Stimulated activated CD4-positive, alpha-beta T cell treated with anti-CD3 and anti-CD28 coated beads, Interleukin-1b, Interleukin-23, amount 100 ng/mL, for 4 hours (primary cell): ENCODE measurements at places on chromosomes 5 and 9.

DNA sequence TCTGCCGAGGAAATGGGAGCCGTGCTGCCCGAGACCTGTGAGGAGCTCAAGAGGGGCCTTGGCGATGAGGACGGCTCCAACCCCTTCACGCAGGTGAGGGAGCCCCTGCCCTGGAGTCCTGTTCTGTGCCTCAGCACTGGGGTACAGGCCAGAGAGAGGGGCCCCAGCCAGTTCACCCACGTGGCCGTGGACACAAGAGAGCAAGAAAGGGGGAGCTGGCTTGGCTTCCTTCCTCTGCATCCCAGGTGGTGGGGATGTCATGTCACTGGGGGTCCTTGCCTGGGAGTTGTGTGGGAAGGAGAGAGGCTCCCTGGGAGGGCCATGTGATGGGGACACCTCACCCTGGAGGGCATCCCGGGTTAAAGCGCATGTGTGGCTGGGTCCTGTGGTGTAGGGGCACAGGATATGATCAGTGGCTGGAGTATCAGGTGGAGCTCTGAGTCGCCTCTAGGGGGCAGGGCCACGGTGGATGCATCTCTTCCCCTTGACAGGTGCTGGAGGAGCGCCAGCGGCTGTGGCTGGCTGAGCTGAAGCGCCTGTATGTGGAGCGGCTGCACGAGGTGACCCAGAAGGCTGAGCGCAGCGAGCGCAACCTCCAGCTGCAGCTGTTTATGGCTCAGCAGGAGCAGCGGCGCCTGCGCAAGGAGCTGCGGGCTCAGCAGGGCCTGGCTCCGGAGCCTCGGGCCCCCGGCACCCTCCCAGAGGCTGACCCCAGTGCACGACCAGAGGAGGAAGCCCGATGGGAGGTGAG lies 7.5 kb downstream of the N4BP3 start:
- peak; percentile 65 for DNase-seq

- no peak for DNase-seq
Observed at GRCh38 chr5:101080462-101081240, 177.6 kb upstream of the ST8SIA4 start.

GRCh38 chr5:114361724-114362196 lies at the start of gene KCNN2:
KCNN2 (plus strand) TSS chr5:114362070; CDS start chr5:114362140, 70 bp downstream.
- no peak for DNase-seq

- DNase-seq, result no peak
Observed at GRCh38 chr5:41878643-41879478, 8.6 kb upstream of the OXCT1 start.

GRCh38 chr5:60356745-60357144 lies 343.2 kb downstream of the DEPDC1B start:
- DNase-seq, result no peak

- no peak for DNase-seq
Observed at GRCh38 chr9:135907006-135907430, 328 bp downstream of the CAMSAP1 start.

DNA sequence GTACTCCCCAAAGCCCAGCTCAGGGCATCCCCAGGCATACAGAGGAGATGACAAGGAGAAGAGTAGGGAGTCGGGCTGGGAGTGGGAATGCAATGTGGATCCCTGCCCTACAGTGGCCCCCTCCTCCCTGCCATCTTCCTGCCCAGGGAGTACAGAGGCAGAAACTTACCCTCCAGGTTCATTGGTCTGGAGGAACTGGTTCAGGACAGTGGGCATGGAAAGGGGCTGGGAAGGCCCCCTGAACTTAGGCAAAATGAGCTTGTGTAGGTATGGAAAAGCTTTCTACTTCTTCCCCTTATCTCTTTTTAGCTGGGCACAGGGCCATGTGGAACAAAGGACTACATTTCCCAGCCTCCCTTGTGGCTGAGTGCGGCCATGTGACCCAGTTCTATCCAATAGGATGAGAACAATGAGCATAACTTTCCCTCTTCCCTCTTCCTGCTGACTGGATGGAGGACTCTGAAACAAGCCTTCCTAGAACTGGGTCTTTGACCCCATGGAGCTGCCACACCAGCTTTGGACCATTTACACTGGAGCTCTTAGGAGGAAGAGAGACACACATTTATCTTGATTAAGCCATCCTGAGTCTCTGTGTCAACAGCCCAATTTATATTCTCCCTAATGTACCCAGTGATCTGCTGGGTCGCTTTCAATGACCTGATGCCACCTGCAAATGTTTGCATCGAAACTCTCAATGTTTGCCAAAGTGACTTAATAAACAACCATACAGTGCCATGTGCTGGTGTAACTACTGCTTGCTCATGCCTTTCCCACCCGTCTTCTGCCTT lies 25.0 kb upstream of the HMCN2 start:
- DNase-seq, result no peak

DNA sequence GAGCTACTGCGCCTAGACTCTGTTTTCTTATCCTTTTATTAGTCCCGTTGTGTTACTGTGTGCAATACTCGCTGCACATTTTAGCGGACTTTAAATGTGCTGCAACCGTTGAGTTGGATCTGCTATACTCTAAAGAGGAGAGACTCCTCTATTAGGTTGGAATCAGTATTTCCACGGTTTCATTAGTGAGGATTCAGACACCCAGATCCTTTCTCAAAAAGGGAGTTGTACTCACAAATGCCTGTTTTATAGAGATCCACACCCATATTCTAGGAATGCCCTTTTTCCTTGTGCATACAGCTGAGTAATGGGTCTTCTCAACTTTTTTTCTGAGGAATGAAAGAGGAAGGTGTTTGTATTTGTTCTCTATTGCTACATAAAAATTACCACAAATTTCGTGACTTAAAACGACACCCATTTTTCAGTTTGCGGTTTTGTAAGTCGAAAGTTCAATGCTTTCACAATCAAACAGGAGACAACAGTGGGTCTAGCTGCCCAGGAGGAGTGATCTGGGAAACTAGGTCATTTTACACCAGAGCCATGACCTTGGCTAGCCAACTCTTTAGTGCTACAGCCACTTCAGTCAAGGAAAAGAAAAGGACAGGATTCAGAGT lies 52.8 kb upstream of the SLC44A1 start:
- DNase-seq, result no peak

DNA sequence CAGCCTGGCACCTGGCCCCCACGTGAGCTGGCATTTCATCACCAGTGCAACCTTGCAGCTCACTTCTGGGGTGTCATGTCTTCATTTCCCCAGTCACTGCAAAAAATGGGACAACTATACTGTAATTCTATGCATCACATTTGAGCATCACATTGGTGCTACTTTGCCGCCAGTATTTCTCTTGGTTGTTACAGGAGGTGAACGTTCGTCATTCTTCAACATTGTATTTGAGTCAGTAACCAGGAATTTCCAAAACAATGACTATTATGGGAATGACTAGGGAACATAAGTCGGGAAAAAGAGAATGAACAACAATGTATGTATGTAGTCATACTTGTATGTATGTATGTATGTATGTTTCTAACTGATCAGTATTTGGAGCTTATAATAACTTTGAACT lies 1278.0 kb downstream of the EFNA5 start:
- DNase-seq, result no peak

DNA sequence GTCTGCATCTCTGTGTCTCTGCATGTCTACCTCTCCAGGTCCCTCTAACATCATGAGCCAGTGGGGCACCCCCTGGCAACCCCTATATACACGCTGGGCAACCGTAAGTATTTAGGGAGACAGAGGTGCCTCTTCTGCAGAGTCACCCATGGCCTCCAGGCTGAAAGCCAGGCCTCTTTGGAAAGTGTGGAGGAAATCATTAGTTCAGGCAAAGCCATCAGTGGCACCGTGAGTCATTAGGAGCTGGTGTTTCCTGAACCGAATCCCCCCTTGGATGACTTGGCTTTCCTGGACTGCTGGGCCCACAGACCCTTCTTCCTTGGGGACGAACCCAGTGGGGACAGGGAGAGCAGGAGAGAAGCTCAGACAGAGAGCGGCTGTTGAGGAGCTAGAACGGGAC lies 174.8 kb downstream of the OLFM1 start:
- no peak for DNase-seq

GRCh38 chr9:134671341-134672113 lies 29.9 kb downstream of the COL5A1 start:
- no peak for DNase-seq

DNA sequence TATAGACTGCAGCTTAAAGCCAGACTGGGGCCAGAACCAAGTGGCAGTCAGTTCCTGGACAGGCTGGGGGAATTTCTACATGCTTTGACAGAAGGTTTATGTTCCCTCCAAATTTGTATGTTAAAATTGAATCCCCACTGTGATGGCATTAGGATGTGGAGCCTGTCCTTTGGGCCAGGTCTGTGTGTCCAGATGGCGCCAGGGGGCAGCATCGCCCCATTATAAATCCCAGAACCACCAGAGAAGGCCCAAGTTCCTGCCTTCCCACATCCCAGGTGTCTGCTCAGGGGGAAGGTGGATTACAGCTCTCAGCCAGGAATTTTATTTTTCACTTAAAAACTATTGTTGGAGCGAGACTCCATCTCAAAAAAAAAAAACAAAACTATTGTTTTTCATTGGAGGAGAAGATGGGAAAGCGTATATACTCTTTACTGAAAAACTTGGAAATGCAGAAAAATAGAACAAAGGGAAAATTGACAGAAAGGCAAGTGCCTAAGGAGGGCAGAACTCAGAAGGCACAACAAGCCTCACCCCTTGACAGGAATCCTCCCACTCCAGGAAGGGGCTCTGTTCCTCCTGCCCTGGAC lies 5.0 kb downstream of the IL3 start:
- DNase-seq, result peak; percentile 51

DNA sequence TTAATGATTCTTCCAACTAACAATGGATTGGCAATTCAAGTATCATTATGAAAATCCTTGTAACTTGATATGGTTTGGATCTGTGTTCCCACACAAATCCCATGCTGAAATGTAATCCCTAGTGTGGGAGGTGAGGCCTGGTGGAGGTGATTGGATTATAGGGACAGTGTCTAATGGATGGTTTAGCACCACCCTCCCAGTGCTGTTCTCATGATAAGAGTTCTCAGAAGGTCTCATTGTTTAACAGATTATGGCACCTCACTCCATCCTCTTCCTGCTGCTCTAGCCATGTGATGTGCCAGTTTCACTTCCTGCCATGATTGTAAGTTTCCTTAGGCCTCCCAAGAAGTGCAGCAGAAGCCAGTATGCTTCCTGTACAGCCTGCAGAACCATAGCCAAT lies 1116.2 kb upstream of the EDIL3 start:
- DNase-seq, result no peak
